SJSA1 (cell line): ENCODE measurements at places on chromosomes 11 and 22.

DNA sequence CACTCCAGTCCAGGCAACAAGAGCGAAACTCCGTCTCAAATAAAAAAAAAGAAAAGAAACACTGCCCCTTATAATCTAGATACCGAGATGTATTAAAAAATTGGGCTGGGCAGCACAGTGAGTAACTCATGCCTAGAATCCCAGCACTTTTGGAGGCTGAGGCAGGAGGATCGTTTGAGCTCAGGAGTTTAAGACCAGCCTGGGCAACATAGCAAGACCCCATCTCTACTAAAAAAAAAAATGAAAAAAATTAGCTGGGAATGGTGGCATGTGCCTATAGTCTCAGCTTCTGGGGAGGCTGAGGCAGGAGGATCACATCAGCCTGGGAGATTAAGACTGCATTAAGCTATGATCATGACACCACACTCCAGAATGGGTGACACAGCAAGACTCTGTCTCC, 24.9 kb downstream of the DDX6 start:
- no peak for DNase-seq

- peak; percentile 52 for DNase-seq
Observed at GRCh38 chr11:62025487-62026105, 58.2 kb upstream of the FTH1 start.

DNA sequence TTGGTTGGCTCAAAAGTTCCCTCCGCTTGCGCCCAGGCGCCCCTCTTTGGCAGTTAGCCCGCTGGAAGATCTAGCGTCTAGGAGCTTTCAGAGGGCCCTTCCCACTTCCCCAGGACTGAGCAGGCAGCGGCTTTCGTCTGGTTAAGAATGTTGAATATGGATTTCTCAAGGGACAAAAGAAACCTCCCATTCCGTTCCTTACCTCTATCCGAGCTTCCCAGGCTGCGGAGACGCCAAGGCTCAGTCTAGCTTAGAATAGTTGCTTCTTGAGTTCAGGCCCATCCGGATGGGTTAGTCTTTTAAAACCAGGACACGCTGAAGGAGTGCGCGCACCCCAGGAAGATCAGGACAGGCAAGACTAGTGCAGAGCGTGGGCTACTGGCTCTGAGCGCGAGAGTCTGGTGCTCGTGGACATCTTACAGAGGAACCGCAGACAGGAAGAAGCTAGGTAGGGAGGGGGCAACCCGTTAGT, 1.6 kb downstream of the NELL1 start:
- no peak for DNase-seq

DNA sequence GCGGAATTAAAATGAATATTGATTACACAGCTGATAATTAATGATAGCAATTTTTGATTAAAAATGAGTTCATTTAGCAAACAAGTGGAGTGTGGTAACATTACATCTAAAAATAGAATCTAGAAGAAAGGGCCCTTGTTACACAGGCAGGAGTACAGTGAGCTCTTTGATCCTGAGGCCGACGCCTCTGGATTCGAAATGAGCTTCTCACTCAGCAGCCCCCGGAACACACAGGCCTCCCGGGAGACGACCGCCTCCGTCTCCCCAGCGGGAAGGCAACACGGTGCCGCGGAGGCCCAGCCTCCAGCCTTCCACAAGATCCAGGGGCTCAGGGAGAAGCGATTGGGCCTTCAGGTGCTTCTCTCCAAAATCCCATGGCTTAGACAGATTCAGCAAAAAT, 379.1 kb downstream of the BRD1 start:
- no peak for DNase-seq

DNA sequence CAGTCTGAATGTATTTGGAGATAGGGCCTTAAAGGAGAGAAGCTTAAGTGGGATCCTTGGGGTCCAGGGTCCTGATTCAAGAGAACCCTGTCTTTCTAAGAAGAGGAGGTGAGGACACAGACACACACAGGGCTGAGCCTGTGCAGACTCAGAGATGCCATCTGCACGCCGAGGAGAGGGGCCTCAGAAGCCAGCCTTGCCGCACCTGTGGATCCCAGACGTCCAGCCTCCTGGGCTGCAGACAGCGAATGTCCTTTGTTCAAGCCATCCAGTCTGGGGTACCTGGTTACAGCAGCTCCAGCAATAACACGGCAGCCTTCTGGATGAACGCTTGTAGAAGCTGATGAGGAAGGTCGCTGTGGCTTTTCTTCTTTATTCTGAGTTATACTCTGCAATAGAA, 1086.1 kb downstream of the BRD1 start:
- no peak for DNase-seq

DNA sequence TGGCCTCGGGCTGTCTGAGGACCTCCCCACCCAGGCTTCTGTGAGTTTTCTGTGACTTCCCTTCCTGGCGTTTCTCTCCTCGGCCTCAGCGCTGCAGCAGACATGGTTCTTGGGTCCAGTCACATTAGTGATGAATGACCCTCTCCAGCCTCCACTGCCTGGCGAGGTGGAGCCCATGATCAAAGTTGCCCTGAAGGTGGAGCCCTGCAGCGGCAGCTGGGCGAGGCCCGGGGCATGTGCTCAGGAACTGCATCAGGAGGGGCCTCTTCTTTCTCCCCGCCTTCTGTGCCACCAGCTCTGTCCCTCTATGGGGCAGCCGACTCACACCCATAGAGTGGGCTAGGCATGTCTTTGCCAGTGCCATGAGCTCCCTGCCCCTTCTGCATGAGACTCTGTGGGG, 1079.7 kb downstream of the TBC1D22A start:
- peak; percentile 30 for DNase-seq

GRCh38 chr11:126891556-126892217, 108.9 kb downstream of the KIRREL3 start:
- DNase-seq = no peak

- DNase-seq = no peak
Observed at GRCh38 chr11:30106222-30107181, 89.7 kb upstream of the KCNA4 start.

- DNase-seq = no peak
Observed at GRCh38 chr11:8335683-8336082, 72.0 kb upstream of the LMO1 start.

GRCh38 chr11:102783016-102783415, 2.6 kb upstream of the MMP10 start:
- no peak for DNase-seq

DNA sequence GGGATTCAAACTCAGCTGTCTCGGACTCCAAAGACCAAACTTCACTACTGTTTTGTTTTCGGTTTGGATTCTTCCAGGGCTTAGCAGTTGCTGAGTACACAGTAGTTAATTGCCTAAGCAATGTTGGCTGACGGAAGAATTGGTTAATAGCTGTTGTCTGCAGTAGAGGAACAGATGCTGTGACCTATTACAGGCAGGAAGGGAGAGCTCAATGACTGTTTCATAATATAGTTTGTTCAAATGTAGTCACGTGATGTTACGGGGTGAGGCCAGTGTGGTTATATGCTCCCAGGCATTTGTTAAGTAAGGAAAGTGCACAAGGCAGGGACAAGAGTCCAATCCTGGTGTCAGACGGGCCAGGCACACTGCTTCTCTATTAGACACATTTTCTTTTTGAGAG, 222.6 kb upstream of the CCDC90B start:
- DNase-seq = no peak

- no peak for DNase-seq
Observed at GRCh38 chr11:26830757-26831156, 108.9 kb upstream of the SLC5A12 start.

DNA sequence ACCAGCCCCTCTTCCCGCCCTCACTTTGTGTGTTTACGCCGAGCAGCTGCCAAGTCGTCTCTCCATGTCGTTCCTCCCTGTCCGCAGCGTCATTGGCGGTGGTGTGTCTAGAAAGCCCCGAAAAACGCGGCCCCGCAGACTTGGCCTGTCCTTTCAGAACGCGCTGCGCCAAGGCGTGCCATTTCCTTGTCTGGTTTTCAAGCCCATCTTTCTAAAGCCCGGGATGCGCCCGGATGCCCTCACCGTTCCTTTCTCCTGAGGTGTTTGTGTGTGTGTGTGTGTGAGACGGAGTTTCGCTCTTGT, 557 bp downstream of the MOV10L1 start:
- DNase-seq = no peak

DNA sequence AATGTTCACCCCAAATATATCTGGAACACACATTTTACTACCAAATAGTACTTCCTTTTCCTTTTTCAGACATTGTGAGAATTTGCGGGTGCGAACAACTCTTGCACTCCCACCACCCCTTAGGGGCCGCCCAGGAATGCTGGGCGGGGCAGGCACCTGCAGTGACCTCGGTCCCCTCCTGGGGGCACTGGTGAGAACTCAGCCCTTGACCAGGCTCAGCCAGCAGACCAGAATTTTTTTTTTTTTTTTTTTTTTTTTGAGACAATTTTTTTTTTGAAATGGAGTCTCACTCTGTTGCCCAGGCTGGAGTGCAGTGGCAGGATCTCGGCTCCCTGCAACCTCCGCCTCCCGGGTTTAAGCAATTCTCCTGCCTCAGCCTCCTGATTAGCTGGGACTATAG, 75.8 kb downstream of the ARHGAP8 start:
- DNase-seq = peak; percentile 20

GRCh38 chr11:60840470-60841430, 1.2 kb upstream of the CCDC86 start:
- peak; percentile 81 for DNase-seq

- no peak for DNase-seq
Observed at GRCh38 chr11:110355011-110355744, 58.8 kb upstream of the RDX start.

GRCh38 chr11:61328351-61328750, 4.6 kb downstream of the DDB1 start:
- no peak for DNase-seq

- DNase-seq = peak; percentile 35
Observed at GRCh38 chr22:42062506-42063170, 8.0 kb downstream of the NAGA start.

DNA sequence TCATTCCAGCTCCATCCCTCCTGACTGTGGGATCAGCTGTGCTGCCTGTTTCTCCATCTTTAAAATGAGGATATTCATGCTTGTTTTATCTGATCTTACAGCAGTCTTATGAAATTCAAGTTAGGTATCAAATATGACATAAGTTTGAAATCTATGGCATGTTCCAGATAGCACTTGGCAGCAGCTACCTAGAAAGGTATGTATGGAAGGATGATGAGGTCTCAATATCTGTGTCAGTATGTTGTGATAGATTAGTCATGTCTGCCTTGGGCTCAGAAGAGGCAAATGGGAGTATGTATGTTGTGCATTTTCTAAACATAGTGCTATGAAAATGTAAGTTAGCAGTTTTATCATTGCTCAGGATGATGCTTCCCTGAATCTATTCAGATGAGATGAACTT, 122.1 kb downstream of the NAV2 start:
- DNase-seq = no peak

- no peak for DNase-seq
Observed at GRCh38 chr22:30643055-30643875, 7.7 kb downstream of the SLC35E4 start.

GRCh38 chr22:18979957-18980356, 43.9 kb upstream of the PRODH start:
- no peak for DNase-seq

DNA sequence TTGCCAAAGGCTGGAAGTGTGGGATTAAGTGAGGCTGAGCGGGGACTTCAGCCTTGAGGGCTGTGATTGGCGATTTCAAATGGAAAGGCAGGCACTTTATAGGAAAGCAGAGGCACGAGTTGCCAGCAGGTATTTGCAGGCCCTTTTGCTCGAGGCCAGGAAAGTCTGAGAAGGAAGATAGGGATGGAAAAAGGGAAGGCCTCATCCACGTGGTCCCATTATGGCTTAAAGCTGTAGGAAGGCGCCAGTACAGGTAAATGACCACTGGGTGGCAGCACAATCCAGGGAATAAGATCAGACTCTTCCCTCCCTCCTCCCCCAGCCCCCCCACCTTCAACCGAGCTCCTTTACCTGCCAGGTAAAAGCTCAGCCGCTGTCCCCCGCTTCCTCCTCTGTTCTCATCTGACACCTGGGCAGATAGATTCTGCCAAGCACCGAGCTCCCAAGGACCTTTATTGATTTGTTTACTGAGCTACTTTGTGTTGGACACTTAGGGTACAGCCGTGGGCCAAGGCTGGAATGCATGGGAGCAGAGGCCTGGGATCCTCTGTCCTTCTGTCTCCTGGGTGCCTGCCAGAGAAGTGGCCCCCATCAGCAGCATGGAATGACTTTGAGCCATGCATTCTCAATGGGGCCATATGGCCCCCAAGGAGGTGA, 7.5 kb downstream of the P2RX3 start:
- DNase-seq = peak; percentile 70

DNA sequence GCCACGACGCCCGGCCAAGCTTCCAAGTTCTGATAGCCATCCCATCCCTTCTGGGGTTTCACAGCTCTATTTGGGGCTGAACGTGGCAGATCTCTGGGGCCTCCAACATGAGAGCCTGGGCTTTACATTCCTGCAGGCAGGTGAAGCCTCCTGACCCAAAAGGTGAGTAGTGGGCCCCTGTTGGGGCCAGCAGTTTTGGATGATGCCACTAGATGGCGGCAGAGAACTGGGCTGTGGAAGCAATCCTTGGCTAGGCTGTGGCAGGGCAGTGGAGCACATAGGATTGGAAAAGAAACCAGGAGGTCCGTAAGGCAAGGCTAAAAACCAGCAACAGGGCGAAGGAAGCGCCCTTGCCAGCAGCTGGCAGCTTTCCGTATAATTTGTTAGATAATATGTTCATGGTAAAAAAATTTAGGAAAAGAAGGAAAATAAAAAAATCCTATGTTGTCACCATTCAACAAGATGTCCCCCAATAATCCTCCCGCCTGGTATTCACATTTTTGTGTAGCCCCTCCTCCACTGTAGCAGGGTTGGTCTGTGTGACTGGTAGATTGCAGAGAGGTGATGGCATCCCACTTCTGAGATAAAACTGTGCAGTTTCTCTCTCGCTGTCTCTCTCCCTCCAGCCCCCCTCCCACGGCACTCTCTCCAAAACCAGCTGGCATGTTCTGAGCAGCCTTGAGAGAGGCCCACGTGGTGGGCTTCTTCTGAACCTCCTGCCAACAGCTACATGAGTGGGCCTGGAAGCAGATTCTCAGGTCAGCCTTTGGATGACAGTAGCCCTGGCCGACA, 43.6 kb upstream of the OR4B1 start:
- DNase-seq = peak; percentile 62

DNA sequence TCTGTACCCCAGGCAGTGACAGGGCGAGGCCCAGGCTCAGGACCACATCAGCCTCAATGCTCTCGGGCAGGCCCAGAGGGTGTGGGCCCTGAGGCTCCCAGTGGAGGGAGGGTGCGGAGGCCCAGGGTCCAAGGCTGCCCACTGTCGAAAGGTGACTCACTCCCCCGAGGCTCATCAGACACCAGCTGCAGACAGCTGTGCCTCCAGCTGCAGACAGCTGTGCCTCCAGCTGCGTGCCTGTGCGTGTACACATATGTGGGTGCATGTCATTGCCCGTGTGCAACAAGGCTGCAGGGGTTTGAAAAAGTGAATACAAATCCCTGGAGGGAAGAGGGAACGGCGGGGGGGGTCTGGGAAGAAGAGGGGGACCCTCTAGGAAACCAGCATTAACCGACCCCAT, 134.3 kb downstream of the BRD1 start:
- no peak for DNase-seq

- DNase-seq = peak; percentile 39
Observed at GRCh38 chr11:86800076-86800959, at the start of gene PRSS23. Gene PRSS23, plus strand, starts transcription at chr11:86800542. Its CDS starts 7,102 bp downstream, at chr11:86807644.

- DNase-seq = no peak
Observed at GRCh38 chr22:37410174-37411055, 16.9 kb downstream of the ELFN2 start.
